ENCODE measurements at places on chromosomes 2 and 18.

DNA sequence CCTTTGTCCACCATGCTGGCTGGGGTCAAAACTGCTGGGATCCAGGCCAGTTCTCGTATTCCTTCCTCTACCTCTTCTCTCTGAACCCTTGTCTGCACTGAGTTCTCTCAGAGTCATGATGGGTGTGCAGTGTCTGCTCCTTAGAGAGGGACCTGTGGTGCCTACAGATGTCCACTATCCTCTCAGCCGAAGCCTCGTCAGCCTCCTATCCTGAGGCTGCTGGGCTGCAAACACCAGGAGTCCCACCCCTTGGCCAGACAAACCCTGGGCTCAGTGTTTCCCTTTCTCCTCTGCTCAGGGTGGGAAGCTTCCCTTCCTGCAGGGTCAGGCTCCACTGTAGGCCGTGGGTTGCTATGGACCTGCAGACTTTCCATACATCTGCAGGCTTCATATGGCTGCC is 2.3 kb downstream of the INPP5D start:
- DNase-seq, result no peak

DNA sequence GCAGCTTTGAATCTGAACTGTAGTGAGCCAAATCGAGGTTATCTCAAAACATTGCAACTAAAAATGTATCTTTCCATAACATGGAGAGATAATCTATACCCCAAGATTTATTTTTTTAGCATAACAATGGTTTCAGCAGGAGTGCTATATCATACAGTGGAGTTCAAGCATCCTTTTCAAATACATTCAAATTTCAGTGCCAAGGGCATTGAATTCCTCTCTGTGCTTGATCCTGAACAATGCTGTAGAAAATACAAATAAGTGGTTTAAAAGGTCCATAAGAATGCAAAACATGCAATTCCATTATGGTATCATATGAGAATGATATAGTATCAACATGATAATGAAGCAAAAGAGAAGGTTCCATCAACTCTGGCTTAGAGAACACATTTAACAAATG is 201.7 kb downstream of the TXNL1 start:
- DNase-seq, result no peak

DNA sequence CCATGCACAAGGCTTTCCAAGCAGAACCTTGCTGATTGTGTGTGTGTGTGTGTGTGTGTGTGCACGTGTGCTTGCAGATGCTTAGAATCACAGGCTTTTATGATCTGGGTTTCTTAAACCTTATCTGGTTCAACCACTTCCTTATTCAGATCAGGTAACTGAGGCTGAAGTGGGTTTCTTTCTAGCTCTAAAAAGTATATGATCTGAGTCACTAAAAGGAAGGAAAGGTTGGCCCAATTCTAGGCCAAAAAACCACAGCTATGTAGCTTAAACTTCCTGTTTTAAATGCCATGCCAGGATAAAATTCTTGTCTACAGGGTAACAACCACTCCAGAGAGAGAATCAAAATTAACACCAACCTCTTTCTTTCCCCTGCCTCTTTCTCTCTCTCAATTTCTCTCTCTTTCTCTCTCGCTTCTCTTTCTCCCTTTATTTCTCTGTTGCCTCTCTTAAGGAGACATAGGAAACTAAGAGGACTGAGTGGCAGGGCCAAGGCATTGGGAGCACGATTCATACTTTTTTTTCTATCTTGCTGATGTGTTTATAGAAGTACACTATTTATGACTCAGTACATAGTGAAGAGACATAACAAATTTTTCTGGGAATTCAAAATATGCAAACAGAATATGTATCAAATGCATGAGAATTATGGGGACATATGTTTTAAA is 140.3 kb downstream of the TRIB2 start:
- DNase-seq, result peak; percentile 13

- no peak for DNase-seq
Observed at GRCh38 chr2:76870581-76870980, 651.6 kb downstream of the LRRTM4 start.

GRCh38 chr2:186726938-186727337 is 33.1 kb downstream of the FAM171B start:
- no peak for DNase-seq

DNA sequence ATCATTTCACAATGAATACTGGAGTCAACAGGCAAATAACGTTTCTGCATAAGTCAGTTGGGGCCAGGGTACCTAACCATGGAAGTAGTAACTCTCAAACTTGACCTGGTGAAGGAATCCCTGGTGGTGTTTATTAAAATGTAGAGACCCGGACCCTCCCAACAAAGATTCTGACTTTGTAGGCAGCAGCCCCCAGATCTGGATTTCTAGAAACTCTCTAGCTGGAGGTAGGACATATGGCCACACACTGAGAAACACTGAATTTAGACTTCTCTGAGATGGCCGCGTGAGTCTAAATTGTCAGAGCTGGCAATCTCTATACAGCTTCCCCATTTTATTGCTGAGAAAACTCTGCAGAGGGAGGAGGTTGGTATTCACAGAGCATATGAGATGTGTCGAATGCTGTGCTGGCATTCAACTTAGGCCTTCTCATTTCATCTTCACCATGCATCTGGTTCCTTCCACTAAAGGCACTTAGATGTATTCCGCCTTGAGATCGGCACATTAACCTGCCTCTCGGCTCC is 278.1 kb downstream of the CYRIA start:
- no peak for DNase-seq

DNA sequence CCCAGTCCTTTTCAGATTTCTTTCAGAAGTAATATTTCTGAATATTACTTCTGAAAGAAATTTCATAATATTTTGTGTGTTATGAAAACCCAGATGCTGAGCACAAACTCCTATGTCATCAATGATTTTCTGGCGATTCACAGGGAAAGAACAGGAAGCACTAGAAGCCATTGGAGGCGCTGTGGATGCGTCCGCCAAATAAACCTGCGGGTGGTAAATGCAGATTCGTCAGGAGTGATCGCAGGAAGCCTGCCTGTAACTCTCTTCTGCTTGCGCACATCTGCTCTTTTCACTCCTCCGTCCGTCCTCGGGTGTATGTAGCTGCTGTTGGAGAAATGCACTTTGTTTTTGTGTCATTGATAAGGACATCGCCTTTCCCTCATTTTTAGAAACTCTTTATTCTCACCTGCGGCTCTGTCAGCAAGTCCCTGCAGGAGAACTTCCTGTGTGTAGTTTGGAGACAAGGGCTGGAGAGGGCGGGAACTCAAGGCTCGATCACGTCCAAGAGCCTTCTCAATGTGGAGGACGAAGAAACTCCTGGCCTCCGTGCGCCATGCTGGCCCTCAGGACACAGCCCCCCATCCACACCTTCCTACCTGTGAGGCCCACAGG is 483.8 kb downstream of the GALR1 start:
- DNase-seq, result no peak

- DNase-seq, result peak; percentile 82
Observed at GRCh38 chr2:73984203-73984921, at the start of gene TET3. TSS of gene TET3 (plus strand) at chr2:73984910. CDS start at chr2:73986404, 1,494 bp downstream.

GRCh38 chr2:71694501-71695234 is 241.3 kb downstream of the DYSF start:
- DNase-seq, result no peak

DNA sequence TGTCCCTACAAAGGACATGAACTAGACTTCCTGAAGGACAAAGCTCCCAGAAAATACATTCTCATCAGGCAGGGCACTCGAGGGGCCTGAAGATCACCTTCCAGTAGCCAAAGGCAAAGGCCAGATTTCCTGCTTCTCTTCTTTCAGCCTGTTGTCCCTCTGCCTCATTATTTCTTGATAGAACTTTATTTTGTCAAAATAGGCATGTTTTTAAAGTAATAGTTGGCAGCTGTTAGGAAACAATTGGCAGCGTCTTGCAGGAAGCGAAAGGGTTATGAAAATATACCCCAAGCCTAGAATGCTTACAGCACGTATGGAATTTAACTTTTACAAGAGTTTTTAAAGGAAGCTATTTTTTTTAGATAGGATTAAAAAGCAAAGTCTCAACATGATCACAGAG is 74.9 kb downstream of the LINC00305 start:
- DNase-seq, result no peak

GRCh38 chr2:33167622-33168245 is 221.0 kb downstream of the LTBP1 start:
- no peak for DNase-seq

- no peak for DNase-seq
Observed at GRCh38 chr2:31066551-31066950, 71.7 kb downstream of the GALNT14 start.

DNA sequence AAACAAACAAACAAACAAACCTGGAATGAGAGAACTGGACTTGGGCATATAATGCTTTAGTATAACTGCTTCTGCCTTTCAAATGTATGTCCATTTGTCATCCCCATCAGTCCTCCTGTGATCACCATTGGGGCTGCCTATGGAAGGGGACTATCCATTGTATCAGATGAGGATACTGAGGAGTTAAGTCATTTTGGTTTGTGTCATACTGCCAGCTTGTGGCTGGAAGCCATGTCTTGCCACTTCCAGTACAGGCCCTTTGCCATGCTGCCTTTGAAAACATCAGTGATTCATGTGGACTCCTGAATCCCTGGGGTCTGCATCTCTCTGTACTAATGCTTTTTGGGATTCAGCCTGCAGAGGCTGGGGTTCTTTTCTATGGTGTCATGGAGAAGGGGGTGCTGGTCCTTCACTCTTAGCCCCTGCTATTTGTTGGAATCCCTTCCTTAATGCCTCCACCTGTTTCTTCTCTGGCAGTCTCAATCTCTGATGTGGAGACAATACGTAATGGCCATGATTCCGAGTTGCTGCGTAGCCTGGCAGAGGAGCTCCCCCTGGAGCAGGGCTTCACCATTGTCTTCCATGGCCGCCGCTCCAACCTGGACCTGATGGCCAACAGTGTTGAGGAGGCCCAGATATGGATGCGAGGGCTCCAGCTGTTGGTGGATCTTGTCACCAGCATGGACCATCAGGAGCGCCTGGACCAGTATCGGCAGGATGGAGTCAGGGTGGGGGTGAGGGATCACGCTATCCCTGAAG is 10.6 kb downstream of the PLCD4 start:
- no peak for DNase-seq

DNA sequence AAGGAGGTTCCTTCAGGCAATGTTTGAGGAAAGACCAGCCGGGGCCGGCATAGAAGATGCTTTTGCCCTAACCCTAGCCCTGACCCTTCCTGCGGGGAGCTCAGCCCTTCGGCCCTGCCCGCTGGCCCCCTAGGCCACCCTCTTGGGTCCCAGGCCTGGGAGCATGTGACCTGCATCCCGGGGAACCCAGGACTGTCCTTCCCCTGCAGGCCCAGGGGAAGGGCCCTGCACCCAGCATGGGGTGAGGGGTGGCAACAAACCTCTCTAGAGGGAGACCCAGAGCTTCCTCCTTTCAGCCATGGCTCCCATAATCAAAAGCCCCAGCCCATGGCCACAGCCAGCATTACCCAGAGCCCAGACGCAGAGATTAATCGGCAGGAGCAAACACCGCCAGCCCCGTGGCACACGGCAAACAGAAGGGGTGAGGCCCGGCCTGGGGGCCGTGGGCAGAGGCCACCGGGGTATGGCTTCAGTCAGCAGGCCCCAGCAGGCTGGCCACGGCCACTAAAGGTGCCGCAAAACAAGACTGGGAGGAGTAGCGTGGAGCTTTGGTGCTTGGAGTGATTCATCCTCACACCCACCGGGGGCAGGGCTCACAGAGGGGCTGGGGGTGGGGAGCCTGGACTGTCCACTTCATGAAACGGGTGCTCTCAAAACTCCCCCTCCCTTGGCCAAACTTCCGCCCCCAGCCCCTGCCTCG is 61.6 kb upstream of the HPCAL1 start:
- DNase-seq, result no peak

DNA sequence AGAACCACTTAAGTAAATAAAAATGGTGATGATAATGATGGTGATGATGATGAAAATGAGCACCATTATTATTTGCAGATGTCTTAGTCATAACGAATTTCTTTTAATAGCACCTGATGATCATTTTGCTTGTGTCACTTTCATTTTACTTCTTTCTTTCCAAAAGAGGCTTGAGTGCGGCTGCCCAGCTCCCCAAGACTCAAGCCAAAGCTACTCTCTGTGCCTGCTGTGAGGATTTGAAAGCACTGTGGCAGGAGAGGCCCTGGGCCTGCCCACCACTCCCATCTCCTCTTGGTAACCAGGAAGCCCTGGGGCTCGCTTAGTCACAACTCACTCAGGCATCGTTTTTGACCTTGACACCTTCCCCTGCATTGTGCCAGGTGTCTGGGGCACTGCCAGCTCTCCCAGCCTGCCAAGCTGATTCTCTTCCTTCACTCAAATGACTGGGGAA is 41.2 kb downstream of the RPL37A start:
- peak; percentile 47 for DNase-seq

DNA sequence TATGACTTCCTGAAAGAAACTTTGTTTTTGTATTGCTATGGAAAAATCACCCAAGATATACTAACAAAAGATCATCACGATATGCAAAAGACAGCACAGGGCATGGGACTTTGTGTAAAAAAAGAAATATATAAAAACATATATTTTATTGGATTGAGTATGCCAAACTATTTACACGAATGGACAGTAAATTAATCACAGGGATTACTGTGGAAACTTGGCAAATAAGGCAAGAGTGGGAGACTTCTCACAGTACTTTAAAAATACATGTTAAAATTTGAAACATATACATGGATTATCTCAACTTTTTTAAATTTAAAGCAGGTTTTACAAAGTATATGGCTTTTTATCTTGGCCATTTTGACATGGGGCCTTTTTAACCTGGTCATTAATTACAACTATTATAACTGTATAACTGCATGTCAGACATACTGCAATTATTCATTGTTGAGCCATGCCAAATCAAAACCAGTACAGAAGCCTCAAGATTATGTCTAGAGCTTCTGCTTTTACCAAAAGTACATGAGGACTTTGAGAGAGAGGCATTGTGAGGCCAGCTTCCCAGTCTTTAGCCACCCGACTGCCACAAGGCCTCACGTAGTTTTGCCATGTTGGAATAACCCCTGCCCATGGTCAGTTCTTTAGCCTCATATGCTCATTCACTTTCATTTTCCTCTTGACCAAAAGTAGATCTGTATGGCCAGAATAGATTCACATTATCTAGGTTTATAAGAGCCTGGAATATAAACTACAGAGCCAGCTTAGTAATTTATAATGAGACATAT is 419.8 kb downstream of the SETBP1 start:
- DNase-seq, result no peak

DNA sequence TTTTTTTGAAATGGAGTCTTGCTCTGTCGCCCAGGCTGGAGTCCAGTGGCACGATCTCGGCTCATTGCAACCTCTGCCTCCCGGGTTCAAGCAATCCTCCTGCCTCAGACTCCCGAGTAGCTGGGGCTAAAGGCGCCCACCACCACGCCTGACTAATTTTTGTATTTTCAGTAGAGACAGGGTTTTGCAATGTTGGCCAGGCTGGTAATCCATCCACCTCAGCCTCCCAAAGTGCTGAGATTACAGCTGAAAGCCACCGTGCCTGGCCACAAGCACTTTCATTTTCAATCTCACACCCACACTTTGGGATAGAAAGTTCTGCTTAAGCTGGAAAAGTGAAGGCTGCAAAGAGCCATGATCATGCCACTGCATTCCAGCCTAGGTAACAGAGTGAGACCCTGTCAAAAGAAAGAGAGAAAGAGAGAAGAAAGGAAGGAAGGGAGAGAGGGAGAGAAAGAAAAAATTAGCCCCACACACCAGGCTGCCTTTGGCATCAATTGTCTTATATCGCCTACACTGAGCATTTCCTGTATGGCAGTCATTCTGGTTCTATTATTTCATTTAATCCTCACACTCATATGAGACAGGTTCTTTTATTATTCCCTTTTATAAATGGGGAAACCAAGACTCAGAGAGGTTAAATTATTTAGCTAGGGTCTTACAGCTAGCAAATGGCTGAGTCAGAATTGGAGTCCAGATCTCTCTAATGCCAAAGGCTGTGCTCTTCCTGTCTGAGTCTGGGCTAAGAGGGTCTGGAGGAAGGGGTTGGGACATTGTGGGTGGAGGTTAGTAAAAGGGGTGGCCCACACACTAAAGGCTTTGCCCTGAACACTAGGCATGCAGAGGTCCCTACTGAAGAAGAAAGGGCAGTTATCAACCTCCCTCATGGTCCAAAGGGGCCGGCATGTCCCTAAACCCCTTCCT is 37.9 kb upstream of the PKDCC start:
- peak; percentile 31 for DNase-seq

Measured in GM06990 (cell line).